Vagina (tissue), 2 donors: ENCODE measurements at places on chromosomes 13 and 19. TPM values are rescaled to one million over a fixed set of nuclear protein-coding genes. Genes with fewer than 3 reads are reported as not detected.

The CYP4F2 gene
- total RNA-seq = 6.9 TPM

The ADAT3 gene
- total RNA-seq = 5.2 TPM

The GARIN5A gene
- total RNA-seq = not detected

The OR7D4 gene
- not detected for total RNA-seq

The C19orf38 gene
- total RNA-seq = 2.5 TPM

The ZIK1 gene
- total RNA-seq = 4.4 TPM

The IZUMO2 gene
- not detected for total RNA-seq

The UNC13A gene
- total RNA-seq = 0.49 TPM

The LMTK3 gene
- 1.7 TPM for total RNA-seq

- no peaks in the 10 kb centered on the region for H3K4me1 ChIP-seq
- DNase-seq = no peak
Measured at GRCh38 chr13:73223372-73223781, 164.6 kb downstream of the KLF5 start.

GRCh38 chr13:67635754-67636153 is 405.6 kb upstream of the PCDH9 start:
- DNase-seq = no peak
- no peak overlapping the region for H3K4me3 ChIP-seq
- no peaks in the 10 kb centered on the region for H3K4me1 ChIP-seq
- H3K36me3 ChIP-seq = no peaks in the 10 kb centered on the region

- no peaks in the 10 kb centered on the region for H3K36me3 ChIP-seq
- H3K4me1 ChIP-seq = no peaks in the 10 kb centered on the region
- H3K4me3 ChIP-seq = no peak overlapping the region
- DNase-seq = no peak
- no peaks in the 10 kb centered on the region for H3K27me3 ChIP-seq
Measured at GRCh38 chr19:15633082-15633835, 7.4 kb upstream of the CYP4F3 start.

- H3K4me3 ChIP-seq = no peak overlapping the region
- H3K36me3 ChIP-seq = no peaks in the 10 kb centered on the region
- H3K4me1 ChIP-seq = no peaks in the 10 kb centered on the region
- no peak overlapping the region for H3K27ac ChIP-seq
Measured at GRCh38 chr19:48598996-48599700, 7.4 kb upstream of the SPACA4 start.

DNA sequence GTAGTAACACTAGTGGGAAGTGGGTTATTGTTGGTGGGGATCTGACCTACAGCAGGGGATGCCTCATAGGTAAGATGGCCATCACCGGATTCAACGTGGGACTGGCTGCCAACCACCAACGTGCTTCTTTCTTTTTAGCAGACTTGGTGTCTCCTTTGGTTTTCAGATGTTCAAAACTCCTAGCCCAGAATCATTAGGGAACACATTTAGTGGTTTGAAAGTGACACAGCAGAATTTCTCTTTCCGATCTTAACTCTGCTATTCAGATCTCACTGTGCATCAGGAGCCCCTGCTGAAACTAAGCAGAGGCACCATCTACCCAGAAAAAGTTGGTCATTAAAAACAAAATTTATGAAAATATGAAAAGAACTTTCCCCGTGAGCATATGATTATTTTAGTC is 36.7 kb upstream of the PCDH8 start:
- no peak overlapping the region for H3K4me3 ChIP-seq
- no peaks in the 10 kb centered on the region for H3K27me3 ChIP-seq
- H3K4me1 ChIP-seq = no peaks in the 10 kb centered on the region
- no peak for DNase-seq

- no peak overlapping the region for H3K4me3 ChIP-seq
- no peaks in the 10 kb centered on the region for H3K27me3 ChIP-seq
- no peak for DNase-seq
- H3K4me1 ChIP-seq = no peaks in the 10 kb centered on the region
- H3K27ac ChIP-seq = no peak overlapping the region
Measured at GRCh38 chr13:64704121-64704649, 2526.0 kb downstream of the PCDH9 start.

DNA sequence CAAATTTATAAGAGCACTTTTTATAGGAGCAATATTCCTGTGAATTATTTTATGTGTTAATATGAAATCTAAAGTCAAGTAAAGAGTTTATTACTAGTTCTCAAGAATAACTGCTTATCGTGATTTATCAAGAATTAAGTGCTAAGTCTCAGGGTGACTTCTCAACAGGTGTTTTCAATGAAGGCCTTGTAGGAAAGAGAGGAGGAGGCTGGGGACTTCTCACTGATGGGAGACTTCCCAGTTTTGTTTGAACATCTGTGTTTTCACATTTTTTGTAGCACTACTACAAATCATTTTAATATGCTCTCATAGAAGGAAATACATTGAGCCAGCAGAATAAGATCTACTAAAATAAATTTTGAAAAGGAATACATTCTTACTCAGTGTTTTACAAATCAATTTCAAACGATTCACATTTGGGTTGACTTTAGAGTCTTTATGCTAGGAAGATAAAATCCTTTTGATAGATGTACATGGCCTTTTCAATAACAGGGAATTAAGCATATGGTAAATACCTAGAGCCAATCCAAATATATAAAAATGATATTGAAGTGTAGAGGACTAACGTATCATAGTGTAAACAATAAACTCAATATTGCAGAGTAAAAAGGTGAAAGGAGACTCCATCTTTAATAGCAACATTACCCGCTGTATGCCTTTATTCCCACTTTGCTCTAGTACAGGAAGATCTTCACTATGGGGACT is 6.8 kb downstream of the PCDH17 start:
- no peaks in the 10 kb centered on the region for H3K27me3 ChIP-seq
- no peaks in the 10 kb centered on the region for H3K36me3 ChIP-seq
- no peaks in the 10 kb centered on the region for H3K4me1 ChIP-seq
- H3K27ac ChIP-seq = no peak overlapping the region
- no peak for DNase-seq

DNA sequence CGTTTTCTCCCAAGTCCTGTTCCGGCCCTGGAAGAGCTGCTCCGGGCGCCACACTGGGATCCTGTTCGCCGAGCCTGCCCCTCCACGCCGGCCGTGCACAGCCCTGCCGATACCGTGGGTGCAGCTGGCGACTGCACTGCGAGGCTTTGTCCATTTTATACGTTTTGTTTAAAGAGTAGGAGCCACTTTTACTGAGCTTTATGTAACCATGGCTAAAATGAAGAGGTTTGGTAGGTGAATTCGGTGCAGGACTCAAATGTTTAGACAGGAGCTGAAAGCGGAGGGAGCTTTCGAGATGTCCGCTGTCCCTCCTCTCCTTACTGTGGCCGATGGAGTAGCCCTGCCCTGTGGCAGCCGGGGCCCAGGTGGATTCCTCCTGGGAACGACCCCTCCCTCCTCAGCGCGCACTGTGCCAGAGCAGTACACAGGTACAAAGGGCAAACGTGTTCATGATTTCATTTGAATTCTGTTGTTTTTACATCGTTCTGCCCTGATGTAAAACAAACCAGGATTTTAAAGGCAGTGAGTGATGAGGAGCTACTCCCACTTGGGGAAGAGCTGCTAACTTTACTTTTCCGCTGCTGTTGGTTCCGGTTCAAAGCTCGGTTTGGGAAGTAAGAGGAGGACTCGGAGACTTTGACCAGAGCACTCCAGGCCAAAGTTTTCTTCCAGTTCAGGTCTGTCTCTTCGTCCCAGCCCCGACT is 1.7 kb downstream of the COL4A2 start:
- H3K27ac ChIP-seq = peak overlapping the region; percentile 95
- peaks cover 57% of the 10 kb centered on the region for H3K4me1 ChIP-seq
- no peaks in the 10 kb centered on the region for H3K27me3 ChIP-seq

DNA sequence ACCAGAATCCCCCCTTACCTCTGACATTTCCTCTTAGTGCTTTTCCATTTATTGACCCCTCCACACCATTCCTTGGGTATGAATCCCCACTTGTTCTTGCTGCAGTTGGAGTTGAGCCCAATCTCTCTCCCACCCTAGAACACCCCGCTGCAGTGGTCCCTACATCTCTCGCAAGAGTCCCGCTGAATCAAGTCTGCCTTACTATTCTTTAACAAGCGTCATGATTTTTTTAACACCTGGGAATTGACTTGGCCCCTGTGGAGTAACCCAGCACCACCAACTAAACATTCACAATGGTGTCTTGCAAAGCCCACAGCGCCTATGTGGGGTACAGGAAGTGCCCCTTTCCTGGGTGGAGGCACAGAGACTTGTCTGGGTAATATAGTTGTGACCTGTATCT is 13.2 kb upstream of the ZNF599 start:
- no peaks in the 10 kb centered on the region for H3K27me3 ChIP-seq
- H3K4me1 ChIP-seq = no peaks in the 10 kb centered on the region
- no peaks in the 10 kb centered on the region for H3K36me3 ChIP-seq
- H3K27ac ChIP-seq = no peak overlapping the region

DNA sequence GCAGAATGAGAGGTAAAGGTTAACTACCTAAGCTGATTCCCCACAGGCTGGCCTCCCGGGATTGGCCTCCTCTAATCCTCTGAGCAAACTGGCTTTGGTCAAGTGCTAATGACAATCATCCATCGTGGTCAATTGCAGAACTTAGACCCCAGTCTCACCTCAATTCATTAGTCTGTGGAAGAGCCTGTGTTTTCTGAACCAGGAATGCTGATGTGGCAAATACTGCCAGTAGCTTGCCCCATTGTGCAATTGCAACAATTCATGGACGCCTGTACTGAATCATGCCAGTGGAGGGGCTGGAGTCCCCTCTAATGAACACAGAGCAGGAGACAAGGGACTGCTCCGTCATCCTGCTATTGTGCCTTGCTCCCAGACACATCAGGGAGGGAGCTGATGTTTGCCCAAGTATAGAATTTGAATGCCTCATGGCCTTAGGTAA is 1256.5 kb downstream of the EFNB2 start:
- no peaks in the 10 kb centered on the region for H3K27me3 ChIP-seq
- no peaks in the 10 kb centered on the region for H3K4me1 ChIP-seq
- no peak for DNase-seq
- H3K36me3 ChIP-seq = no peaks in the 10 kb centered on the region
- no peak overlapping the region for H3K4me3 ChIP-seq

GRCh38 chr19:5785423-5785822 is 877 bp upstream of the PRR22 start:
- H3K4me3 ChIP-seq = no peak overlapping the region
- H3K27me3 ChIP-seq = no peaks in the 10 kb centered on the region

GRCh38 chr19:46856062-46857022 is 4.5 kb upstream of the ARHGAP35 start:
- DNase-seq = peak; percentile 97
- peaks cover 27% of the 10 kb centered on the region for H3K4me1 ChIP-seq
- no peaks in the 10 kb centered on the region for H3K27me3 ChIP-seq
- H3K36me3 ChIP-seq = no peaks in the 10 kb centered on the region
- peak overlapping the region; percentile 83 for H3K27ac ChIP-seq

DNA sequence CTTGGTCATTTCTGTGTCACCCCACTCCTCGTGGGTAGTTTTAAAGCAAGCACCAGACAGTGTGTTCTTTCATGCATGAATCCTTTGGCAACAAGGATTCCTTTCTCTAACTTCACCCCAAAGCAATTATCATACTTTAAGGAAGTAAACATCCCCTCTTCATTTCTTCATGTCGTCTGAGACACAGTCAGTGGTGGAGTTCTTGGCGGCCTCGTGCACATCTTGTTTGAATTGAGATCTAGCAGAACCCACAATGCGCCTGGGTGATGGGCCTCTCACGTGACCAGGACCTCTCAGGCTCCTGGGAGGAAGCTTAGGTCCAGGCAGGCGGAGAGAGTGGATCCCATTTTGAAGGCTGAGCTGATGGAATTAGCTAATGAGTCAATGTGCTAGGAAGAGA is 2.6 kb downstream of the ACSBG2 start:
- no peaks in the 10 kb centered on the region for H3K4me1 ChIP-seq
- no peaks in the 10 kb centered on the region for H3K27me3 ChIP-seq
- no peaks in the 10 kb centered on the region for H3K36me3 ChIP-seq
- no peak for DNase-seq

DNA sequence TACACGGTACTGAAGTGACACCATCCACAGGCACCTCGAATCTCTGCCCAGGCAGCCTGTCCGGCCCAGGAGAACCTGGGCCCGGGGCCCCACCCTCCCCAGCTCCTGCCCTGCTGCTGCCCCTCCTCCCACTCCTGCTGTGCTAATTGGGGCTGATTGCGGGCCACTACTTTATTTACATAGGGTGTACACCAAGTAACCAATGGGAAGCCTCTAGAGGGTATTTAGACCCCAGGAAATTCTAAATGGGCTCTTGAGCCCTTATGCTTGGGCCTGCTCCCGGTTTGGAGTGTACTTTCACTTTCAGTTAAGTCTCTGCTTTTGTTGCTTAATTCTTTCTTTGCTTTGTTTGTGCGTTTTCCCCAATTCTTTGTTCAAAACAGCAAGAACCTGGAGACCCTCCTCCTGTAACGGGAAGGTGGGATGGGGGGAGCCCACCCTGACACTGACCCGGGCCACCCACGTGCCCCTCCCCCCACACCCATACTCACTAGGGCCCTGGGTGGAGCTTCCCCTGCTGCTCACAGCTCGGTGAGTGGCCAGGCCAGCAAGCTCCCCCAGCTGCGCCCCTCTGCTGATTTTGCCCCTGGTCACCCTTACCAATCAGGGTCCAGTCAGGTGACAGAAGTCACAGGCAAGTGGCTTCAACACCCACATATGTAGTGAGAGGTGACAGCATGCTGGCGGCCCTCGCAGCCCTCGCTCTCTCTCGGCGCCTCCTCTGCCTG is 9.4 kb downstream of the SCGB2B2 start:
- peaks cover 11% of the 10 kb centered on the region for H3K4me1 ChIP-seq
- peak overlapping the region; percentile 32 for H3K4me3 ChIP-seq
- H3K27ac ChIP-seq = no peak overlapping the region
- H3K27me3 ChIP-seq = no peaks in the 10 kb centered on the region
- no peaks in the 10 kb centered on the region for H3K36me3 ChIP-seq

DNA sequence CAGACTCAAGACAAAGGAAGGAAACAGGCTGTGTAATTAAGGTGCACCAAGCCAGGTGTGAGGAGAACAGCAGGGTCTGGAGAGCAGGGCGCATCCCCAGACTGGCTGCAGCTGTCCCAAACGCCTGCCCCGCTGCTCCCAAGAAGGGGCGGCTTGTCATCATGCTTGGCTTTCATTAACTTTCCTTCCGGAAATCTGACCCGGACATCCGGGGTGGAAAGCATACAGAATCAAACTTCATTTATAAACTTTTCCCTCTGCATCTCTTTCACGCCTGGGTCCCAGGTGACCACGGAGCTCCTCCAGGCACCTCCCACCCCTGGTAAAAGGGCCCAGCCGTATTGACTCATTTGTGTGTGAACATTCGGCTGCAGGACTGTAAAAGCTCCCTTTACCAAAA is 31.7 kb downstream of the TSHZ3 start:
- no peak for DNase-seq
- H3K4me1 ChIP-seq = peaks cover 22% of the 10 kb centered on the region
- H3K4me3 ChIP-seq = no peak overlapping the region
- no peaks in the 10 kb centered on the region for H3K27me3 ChIP-seq
